ENCODE measurements at places on chromosomes 6 and 20.

- no peak for DNase-seq
Observed at GRCh38 chr6:41159415-41160082, 3.4 kb downstream of the TREM2 start.

DNA sequence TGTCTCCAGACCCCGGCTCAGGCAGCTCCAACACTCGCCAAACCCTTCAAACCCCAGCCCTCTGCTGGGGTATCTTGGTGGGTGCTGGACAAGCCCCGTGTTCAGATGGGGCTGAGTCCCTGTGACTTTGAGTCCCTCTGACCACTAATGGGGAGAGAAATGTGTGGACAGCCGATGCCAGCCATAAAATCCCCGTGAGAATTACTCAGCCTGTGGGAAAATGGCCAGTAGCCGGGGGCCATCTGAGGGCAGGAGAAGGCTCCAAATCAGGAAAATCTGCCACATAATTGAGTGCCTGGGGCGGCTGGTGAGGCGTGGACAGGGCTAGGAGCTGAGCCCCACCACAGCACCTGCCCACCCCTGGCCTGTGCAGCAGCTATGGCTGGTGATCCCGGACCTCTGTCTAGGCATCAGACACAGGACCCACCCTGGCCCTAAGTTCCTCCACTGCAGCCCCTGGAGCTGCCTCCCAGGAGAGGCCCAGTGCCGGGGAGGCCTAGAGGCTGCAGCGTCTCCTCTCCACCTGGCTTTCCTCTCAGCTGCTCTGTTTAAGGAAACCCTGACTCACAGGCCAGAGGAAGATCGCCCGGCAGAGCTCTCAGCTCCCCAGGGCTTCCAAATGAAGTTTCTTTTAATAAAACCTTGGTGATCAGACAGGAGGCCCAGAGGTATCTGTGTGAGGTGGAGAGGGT lies 53.7 kb upstream of the SLCO4A1 start:
- DNase-seq: peak; percentile 19

DNA sequence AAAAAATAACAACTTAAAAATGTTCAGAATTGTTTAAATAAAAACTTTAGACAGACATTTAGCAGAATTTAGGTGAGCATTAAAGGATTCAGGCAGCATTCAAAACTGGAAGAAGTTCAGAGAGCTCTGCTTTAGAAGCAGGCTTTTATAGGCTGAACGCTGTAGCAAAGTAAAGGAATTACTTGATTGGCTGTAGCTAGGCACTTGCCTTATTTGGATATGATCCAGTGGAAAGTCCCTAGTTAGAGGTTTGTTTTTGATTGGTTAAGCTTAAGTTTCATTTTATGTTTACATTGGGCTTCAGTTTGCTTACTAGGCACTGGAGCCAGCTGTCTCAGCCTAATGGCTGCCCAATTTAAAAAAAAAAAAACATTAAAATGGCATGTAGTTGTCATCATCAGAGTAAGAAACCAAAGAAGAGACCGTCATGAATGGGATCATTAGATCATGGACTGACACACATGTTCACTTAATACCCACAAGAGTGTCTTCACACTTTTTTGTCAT lies 65.1 kb downstream of the CBFA2T2 start:
- peak; percentile 93 for DNase-seq

DNA sequence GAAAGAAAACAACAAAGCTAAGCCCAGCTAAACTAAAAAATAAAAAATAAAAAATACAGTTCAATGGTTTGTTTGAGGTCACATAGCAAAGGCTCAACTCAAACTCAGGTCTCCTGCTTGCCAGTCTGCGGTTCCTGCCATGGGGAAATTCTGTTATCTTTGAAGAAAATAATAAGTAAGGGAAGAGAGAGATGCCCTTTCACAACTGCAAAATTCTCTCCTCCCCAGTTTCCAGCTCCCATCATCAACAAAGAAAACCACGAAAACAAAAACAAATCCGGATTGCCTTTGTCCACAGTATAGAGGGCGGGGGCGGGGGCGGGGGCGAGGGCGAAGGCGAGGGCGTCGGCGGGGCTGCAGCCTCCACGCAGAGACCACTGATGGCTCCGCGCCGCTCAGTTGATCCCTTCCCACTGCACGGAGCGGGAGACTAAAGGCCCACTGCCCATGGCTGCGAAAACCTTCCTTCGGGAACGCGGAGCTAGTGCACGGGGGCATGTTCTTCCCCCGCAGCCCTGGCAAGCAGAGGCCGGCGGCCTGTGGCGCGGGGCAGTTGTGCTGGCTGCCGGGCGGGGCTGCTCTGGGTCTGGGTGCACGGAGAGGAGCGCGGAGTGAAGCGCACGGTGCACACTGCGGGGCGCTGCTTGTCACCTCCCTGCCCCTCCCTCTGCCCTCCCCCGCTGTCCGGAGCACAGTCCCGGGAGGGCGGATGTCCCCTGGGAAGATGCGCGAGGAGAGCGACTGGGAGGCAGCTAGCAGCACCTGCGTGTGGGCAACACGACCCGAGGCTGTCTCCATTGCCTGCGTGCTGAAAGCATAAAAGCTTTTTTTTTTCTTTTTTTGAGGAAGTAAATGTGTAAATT lies 54.1 kb upstream of the TPD52L1 start:
- peak; percentile 57 for DNase-seq

- DNase-seq: no peak
Observed at GRCh38 chr6:46080111-46080510, 49.7 kb upstream of the ENPP4 start.

DNA sequence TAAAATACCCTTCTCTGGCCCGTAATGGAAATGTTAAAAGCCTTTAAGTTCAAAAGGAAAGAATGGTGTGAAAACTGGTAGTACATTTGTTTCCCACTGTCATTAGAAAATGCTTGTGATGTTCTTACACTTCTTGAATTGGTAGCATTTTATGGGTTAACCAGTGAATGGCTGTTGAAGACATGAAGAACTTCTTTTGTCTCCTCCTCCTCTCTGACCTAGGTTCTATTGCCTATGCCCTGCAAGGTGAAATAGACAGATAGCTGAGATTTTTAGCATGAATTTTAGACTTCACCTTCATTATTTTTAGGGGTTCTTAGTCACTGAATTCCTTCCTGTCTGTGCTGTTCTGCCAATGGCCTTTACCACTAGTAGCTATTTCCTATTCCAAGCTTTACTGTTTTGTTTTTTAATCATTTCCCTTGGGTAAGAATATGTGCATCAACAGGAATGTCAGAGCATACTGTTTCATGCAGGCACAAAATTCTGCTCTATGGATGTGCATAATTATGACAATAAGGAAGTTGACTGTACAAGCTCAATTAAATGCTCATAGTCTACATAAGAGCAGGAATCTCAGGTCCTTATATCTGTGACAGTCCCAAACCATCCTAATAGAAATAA lies 4.9 kb downstream of the TNFAIP3 start:
- no peak for DNase-seq

GRCh38 chr6:130055271-130055670 lies 36.9 kb downstream of the L3MBTL3 start:
- DNase-seq: no peak

DNA sequence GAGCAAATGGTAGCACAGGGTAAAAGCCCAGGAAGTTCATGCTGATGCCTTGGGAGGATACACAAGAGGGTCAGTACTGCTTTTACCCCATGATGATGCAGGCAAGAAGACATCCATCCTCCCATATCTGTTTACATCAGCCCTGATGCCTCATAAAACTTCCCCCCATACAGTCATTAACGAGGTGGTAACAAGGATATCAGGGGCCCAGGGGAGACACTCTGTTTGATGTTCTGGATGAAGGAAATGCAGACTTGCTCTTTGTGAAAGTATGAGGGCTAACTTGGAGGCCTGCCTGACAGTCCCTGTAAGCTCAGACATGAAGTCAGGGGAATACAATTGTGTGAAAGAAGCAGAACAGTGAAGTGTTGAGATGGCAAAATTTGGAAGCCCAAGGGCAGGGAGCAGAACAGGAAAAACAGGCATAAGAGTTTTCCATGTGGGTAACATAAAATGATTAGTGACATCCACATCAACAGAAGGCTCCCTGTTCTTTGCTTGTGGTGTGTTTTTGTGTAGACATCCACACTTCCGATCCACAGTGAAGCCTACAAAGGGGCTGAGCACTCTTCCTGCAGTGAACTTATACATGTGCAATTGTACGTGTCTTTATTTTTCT lies 813.4 kb downstream of the MAFB start:
- DNase-seq: no peak

- DNase-seq: no peak
Observed at GRCh38 chr20:23277316-23277715, 73.3 kb upstream of the NXT1 start.

GRCh38 chr6:35718911-35719381 lies 17.9 kb upstream of the ARMC12 start:
- DNase-seq: no peak

DNA sequence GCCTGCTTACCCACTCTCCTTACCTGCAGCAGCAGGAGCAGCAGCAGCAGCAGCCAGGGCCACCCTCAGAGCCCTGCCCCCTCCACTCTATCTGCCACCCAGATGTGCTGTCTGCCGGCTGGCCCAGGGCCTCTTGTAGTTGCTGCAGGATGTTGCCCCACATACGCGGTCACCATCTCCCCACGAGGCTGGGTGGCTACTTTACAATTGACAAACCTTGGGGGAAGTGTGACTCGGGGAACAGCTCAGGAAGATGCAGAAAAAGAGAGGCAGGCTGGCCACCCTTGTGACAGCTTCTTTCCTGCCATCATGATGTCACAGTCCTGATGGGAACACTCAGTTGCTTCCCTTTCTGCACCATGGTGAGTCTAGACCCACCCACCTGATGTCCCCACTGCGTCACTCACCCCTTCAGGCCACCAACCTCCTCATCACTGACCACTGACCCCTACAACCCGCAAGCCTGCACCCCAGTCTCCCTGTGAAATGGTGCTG lies 14.5 kb downstream of the TREM1 start:
- DNase-seq: no peak

GRCh38 chr6:1497761-1498105 lies 108.4 kb downstream of the FOXF2 start:
- no peak for DNase-seq

DNA sequence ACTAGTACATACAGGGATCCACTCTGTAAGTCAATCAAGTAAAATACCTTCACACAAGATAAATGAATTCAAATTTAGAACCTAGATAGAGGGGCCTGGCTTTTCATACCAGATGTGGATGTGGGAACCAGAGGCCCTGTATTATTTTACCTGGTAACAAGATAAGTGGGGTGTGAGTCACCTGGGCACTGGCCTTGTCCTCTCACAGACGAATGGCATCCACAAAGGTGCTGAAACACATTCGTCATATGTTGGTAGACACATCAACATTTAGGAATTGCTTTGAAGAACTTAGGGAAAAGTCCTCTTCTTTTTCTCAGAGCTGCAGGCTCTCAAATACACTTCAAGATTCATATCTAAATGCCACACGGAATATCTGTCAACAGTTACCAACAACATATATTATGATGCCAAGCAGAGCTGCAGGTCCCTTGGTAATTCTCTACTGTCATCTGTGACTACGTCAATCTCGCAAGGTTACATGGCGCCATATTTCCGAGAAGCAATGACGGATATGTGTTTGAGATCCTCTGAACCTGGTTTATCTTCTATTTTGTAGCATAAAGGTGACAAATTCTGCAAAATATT lies 618.6 kb downstream of the EPM2A start:
- DNase-seq: no peak

GRCh38 chr20:44988631-44989171 lies 22.4 kb downstream of the STK4 start:
- no peak for DNase-seq

DNA sequence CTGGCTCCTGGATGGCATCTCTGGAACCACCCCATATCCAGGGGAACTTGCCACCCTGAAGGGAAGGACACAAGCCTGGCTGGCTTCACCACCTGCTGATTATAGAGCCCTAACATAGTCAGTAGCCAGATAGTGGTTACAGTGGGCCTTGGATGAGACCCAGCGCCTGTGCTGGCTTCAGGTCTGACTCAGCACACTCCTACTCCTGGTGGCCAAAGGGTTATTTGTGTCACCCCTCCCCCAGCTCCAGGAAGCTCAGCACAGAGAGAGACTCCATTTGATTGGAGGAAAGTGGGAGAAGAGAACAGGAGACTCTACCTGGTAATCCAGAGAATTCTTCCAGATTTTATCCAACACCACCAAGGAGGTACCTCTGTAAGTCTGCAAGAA lies 12.8 kb downstream of the SNX14 start:
- peak; percentile 73 for DNase-seq

- DNase-seq: no peak
Observed at GRCh38 chr6:124356811-124357210, 553.1 kb downstream of the NKAIN2 start.

GRCh38 chr20:13034115-13034514 lies 25.3 kb downstream of the SPTLC3 start:
- no peak for DNase-seq

GRCh38 chr20:43766917-43767316 lies 40.1 kb upstream of the GTSF1L start:
- DNase-seq: no peak

GRCh38 chr6:16591396-16592222 lies 169.7 kb downstream of the ATXN1 start:
- no peak for DNase-seq

GRCh38 chr6:111692327-111693164 lies 86.9 kb upstream of the TRAF3IP2 start:
- peak; percentile 44 for DNase-seq
